Esophagus muscularis mucosa (tissue), 4 donors: ENCODE measurements at places on chromosomes 1 and 21.

DNA sequence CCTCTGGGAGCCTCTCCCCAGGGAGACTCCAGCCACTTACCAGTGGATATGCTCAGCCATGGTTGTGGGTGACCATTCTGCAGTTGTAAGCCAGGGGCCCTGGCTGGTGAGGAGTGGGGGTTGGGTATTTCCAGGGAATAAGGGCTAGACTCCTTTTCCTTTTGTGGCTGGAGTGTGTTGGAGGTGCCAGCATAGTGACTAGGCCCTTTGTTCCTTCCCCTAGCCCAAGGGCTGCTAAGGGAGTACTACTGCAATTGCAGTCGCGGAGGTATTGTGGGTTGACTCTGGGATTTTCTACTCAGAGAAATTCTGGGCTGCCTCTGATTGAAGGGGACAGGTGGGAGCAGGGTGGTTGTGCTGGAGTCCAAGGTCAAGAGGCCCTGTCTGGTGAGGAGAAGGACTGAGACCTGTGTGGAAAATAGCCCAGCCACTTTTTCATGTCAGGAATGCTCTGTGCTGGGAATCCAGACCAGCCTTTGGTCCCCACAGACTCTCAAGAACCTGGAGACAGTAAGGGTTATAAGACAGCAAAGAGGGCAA, 43.1 kb downstream of the MROH9 start:
- no peaks in the 10 kb centered on the region for H3K27me3 ChIP-seq
- no peak for DNase-seq
- no peaks in the 10 kb centered on the region for H3K4me1 ChIP-seq
- H3K4me3 ChIP-seq: no peak overlapping the region

GRCh38 chr1:29172415-29172939, 9.2 kb downstream of the SRSF4 start:
- DNase-seq: no peak
- no peaks in the 10 kb centered on the region for H3K27me3 ChIP-seq
- H3K4me1 ChIP-seq: peaks cover 71% of the 10 kb centered on the region
- H3K36me3 ChIP-seq: peaks cover 23% of the 10 kb centered on the region

DNA sequence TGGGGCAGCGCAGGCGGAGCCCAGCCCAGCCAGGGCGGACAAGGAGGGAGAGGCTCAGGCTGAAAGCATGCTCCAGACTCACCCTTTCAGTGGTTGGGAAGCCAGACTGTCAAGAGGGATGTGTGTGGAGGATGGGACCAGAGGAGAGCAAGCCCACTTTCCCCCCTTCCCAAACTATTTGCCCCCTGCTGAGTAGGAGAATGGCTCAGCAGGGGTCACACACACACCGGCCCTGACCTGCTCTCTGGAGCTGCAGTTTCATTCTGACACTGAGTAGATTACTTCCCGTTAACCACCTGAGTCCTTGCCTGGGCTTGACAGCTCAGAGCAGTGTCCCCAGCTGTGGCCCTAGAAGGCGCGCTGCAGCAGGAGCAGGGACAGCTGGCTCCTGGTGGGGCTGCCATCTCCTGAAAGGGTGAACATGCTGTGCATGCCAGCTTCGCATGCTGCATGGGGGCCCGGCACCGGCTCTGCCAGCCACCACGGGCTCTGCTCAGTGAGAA, 51.6 kb upstream of the CNTN2 start:
- H3K36me3 ChIP-seq: peaks cover 69% of the 10 kb centered on the region
- peak overlapping the region; percentile 24 for H3K27ac ChIP-seq
- H3K27me3 ChIP-seq: no peaks in the 10 kb centered on the region
- no peak overlapping the region for H3K4me3 ChIP-seq
- DNase-seq: no peak

DNA sequence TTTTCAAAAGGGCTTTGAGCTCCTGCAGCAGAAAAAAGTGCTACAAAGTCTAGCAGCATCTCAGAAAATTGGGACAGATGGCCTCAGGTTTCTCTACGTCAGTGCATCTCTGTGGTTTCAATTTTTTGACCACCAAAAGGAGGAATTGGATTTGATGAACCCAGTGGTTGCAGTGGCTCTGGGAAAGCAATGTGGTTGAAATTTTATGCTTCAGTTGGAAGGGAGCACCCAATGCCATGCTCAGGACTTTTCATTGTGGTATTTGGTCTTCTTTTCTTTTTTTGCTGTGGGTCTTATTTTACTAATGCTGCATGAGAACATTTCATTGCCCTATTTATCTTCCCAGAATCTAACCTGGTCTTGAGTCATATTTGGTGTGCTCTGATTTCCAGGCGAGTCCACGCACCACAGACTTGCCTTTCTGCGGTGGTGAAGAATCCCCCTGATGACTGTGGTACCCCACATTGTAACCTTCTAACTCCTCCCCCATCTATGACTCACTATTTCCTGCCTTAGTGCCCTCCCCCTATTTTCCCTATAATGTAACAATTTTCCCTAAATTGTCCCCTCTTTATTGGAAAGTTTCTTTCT, 56.7 kb downstream of the S1PR1 start:
- H3K27me3 ChIP-seq: peaks cover 4% of the 10 kb centered on the region
- peaks cover 2% of the 10 kb centered on the region for H3K4me1 ChIP-seq
- DNase-seq: no peak

- no peak for DNase-seq
- H3K27me3 ChIP-seq: no peaks in the 10 kb centered on the region
- H3K27ac ChIP-seq: no peak overlapping the region
- peaks cover 8% of the 10 kb centered on the region for H3K4me1 ChIP-seq
- H3K36me3 ChIP-seq: no peaks in the 10 kb centered on the region
- H3K4me3 ChIP-seq: no peak overlapping the region
Observed at GRCh38 chr1:7508934-7509519, 262.1 kb upstream of the VAMP3 start.
